ENCODE measurements at places on chromosomes 13 and 19. TPM values are rescaled to one million over a fixed set of nuclear protein-coding genes. Genes with fewer than 3 reads are reported as not detected.

The LRRC4B gene
- not detected for total RNA-seq

The LRRC8E gene
- total RNA-seq = 1.6 TPM

GRCh38 chr19:1967087-1967608 lies 26.2 kb downstream of the CSNK1G2 start:
- DNase-seq = no peak

The PTH2 gene
- total RNA-seq = not detected

DNA sequence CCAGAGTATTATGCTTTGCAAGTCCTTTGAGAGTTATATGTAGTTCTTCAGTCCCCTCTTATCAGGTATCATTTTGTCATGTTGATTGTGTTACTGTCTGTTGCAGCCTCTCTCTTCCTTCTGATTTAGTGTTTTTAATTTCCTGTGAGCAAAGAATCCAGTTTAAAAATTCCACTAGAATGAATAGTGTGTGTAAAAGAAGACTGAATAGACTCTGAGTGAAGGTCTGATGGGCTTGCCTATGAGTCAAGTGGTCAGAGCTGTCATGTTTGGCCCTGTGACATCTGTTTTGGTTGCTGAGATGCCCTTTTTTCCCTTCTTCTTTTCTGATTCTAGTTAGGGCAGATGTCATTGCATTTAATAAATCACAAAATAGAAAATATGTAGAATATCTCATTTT lies 23.3 kb upstream of the KCTD4 start:
- no peak for DNase-seq

DNA sequence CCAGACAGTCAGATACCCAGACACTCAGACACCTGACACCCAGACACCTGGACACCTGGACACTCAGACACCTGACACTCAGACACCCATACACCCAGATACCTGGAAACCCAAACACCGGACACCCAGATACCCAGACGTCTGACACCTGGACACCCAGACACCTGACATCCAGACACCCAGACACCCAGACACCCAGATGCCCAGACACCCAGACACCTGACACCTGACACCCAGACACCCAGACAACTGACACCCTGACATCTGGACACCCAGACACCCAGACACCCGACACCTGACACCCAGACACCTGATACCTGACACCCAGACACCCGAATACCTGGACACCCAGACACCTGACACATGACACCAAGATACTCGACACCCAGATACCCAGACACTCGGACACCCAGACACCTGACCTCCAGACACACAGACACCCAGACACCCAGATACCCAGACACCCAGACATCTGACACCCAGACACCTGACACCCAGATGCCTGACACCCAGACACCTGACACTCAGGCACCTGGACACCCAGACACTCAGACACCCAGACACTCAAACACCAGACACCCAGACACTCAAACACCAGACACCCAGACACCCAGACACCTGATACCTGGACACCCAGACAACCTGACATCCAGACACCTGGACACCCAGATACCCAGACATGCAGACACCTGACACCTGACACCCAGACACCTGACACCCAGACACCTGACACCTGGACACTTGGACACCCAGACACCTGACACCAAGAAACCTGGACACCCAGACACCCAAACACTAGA lies 19.1 kb downstream of the C19orf12 start:
- DNase-seq = no peak

- DNase-seq = no peak
Measured at GRCh38 chr13:73429701-73430100, 370.9 kb downstream of the KLF5 start.

DNA sequence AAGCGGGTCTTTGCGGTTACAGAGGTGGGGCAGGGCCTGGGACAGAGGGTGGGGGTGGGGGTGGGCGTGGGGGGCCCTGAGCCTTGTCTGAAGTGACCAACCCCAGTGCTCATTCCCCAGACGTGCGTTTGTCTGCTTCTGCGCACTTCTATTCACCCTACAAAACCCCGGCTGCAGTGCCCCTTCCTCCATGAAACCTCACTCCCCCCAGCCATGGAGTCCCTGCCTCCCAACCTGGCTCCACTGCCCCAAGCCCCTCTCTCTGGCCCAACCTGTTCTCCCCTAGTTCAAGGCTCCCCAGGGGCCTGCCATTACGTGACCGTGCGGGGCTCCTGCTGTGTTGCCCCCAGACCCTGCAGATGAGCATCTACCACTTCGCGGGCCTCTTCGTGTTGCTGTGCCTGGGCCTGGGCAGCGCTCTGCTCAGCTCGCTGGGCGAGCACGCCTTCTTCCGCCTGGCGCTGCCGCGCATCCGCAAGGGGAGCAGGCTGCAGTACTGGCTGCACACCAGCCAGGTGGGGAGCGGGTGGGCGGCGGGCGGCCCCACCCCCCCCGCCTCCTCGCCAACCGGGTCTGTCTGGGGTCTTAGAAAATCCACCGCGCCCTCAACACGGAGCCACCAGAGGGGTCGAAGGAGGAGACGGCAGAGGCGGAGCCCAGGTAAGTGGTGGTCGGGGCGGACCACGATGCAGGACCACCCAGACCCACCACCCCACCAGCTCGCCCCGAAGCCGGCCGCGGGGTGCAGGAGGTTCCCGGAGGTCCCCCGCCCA lies 8.2 kb downstream of the GRIN3B start:
- no peak for DNase-seq

The NLRP4 gene
- not detected for total RNA-seq

The NKPD1 gene
- not detected for total RNA-seq

GRCh38 chr13:50889317-50889716 lies 20.3 kb upstream of the RNASEH2B start:
- DNase-seq = no peak

The CHAMP1 gene
- 21.2 TPM for total RNA-seq

The ICAM1 gene
- total RNA-seq = 20.5 TPM

DNA sequence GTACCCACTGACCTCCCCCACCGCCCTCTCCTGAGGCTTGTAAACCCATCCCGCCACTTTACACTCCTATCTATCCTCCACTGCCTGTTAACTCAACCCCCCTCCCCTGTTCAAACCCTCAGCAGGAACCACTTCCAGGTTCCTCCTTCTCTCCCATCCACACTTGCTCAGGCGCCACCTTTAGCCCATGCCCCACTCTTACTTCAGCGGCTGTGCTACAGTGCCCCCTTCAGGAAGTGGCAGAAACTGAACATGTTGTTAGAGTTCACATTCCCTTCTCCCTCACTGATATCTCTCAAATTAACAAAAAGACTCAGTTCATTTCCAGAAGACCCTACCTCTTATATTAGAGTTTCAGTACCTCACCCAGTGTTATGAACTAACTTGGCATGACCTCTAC lies 49.4 kb downstream of the ZNF91 start:
- DNase-seq = no peak

DNA sequence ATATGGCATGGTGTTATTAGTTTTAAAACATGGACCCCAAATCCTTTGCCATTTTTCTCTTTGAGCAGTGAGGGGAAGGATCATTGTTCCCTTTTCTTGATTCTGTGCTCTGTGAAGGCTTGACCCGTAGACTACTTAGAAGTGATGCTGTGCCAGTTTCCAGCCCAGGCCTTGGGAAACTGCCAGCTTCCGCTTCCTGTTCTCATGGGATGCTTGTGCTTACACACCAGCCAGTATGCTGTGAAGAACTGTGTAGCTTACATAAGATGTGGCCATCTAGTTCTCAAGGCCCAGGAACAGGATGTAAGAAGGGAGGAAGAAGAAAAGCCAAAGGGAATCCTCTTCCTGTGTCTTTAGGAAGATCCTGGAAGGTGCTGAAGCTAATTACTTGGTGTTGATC lies 180.9 kb downstream of the PCCA start:
- peak; percentile 93 for DNase-seq

The ZNF615 gene
- 4.5 TPM for total RNA-seq

DNA sequence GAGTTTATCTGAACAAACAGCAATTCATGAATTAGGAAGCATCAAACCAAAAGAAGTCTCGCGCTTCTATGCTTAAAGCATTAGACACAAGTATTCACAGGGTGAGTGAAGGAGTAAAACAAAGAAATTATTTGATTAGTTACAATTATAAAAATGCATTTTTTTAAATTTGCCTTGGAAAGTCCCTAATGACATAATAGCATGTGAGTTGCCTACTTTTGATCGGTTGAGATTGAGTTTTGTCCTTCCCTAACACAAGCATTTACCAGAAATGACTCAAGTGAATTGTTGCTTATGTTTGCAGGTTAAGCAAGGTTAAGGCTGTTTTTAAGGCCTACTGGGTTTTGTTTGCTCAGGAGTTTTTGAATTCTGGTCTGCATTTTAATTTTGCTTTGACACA lies 389 bp upstream of the ZNF649 start:
- no peak for DNase-seq

DNA sequence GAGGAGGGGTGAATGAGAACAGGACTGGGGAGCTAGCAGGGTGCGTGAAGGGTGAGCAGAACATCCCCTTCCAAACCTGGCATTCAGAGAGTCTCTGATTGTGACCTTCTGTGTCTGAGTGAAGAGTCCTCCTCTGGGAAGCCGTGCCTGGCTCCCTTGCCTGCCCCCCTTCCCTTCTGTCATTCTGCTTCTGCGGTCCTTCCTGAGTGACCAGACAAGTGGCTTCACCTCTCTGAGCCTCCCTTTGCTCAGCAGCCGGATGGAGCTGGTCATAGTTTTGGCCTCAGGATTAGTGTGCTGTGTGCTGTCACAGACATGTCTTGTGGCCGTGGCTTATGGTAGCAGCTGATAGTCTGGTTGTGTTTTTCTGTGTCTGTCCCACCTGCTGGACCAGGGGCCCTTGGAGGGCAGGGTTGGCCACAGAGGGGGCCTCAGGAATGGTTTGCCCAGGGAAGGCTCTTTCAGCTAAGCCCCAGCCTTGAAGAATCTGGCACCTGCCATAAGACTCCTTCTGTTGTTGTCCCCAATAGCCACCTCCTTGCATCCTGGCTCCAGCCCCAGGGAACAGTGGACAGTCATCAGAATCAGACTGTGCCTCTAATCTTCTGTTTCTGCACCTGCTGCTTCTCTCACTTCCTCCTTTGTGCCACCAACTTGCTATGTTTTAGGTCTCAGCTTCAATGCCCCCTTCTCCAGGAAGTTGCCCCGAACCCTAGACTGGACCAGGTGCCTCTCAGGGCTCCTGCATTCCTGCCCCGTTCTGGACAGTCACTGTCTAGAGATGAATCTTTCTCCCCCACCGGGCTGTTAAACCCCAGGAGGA lies 5.9 kb downstream of the CLPTM1 start:
- no peak for DNase-seq

The SAFB gene
- 96.8 TPM for total RNA-seq

- DNase-seq = no peak
Measured at GRCh38 chr13:22189176-22190048, 518.5 kb downstream of the FGF9 start.

- DNase-seq = no peak
Measured at GRCh38 chr19:39296055-39296645, at the start of gene IFNL1. IFNL1 (plus strand) TSS chr19:39296407; CDS start chr19:39296422, 15 bp downstream.

DNA sequence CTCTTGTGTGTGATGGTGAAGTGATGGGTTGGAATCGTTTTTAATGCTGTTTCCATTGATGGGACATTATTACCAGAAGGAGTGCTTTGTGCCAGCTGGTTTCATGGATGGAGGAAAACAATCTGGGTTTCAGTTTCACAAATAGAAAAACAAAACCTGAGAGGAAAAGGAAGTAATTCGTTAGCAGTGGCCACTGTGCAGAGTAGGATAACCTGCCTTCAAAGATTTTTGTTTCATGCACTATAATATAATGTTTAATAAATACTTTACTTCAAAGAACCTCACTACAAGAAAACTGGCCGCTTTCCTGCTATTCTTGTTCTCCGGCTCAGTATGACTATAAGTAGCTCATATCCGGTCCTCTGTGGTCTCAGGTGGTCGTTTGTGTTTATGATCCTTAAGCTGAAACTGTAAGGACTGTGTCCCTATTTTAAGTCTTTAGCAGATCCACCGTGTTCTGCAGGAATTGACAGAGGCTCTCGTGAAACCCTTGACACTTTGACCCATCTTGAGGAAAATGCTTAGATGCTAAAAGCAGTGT lies 104.7 kb downstream of the GGACT start:
- peak; percentile 57 for DNase-seq

The ITGBL1 gene
- 9.9 TPM for total RNA-seq

GRCh38 chr19:1769645-1769985 lies 16.3 kb downstream of the ONECUT3 start:
- no peak for DNase-seq

The C5AR1 gene
- total RNA-seq = not detected

The KIR2DL1 gene
- total RNA-seq = not detected

GRCh38 chr13:110306960-110307766 lies at the start of the genes COL4A1 and COL4A2:
COL4A1 (minus strand) TSS chr13:110307157; CDS start chr13:110307027, 130 bp downstream.
COL4A2 (plus strand) TSS chr13:110307284; CDS start chr13:110307904, 620 bp downstream.
- DNase-seq = peak; percentile 66

GRCh38 chr19:35118268-35119020 lies 2.8 kb downstream of the FXYD3 start:
- DNase-seq = no peak

DNA sequence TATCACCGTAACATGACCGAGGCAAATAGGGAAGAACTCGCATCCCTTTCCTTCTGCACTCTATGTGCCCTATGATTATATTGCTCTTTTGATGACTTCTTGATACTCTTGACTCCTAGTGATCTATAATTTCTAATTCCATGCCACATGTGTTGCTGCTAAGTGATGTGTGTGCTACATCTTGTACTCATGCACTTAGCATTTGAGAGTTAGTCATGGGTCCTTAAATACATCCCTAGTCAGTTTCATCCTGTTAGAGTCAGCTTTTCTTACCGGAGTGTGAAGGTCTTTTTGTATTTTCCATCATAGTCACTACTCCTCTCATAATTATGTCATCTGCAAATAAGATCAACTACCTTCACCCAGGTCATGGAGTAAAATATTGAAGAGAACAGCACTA lies 30.2 kb downstream of the RXFP2 start:
- DNase-seq = no peak

DNA sequence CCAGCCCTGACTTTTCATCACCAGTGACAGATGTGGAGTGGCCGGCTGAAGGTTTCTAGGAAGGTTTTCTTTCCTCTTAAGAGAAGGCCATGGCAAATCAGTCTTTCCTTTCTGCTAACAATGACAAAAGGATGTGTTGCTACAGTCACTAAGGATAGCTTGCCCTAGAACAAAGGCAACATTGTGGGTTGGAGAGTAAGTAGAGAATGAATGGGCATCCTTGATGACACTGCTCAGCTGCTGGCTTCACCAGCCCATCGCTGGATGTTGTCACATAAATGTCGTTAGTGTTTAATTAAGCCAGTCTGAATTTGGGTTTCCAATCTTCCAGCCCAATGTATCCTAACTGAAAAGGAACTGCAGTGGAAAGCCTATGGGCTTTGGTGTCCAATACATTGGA lies 168.4 kb downstream of the ZIC5 start:
- no peak for DNase-seq

The GPR12 gene
- not detected for total RNA-seq

- DNase-seq = no peak
Measured at GRCh38 chr13:46179491-46179908, 2.5 kb downstream of the LCP1 start.

GRCh38 chr13:34941835-34942731 lies at the start of gene NBEA:
NBEA (plus strand) TSS chr13:34942270; CDS start chr13:34942821, 551 bp downstream.
- DNase-seq = peak; percentile 80

The SLC8A2 gene
- total RNA-seq = not detected

The TBXA2R gene
- total RNA-seq = 2.9 TPM

GRCh38 chr13:40657951-40658350 lies 8.5 kb downstream of the FOXO1 start:
- DNase-seq = no peak

- DNase-seq = no peak
Measured at GRCh38 chr19:17246681-17247425, 1.1 kb upstream of the NR2F6 start.

GRCh38 chr13:64993514-64994164 lies 2236.5 kb downstream of the PCDH9 start:
- DNase-seq = no peak

The CNFN gene
- total RNA-seq = not detected

The CD79A gene
- total RNA-seq = not detected
